NT2/D1 (cell line): ENCODE measurements at places on chromosomes 3 and 15.

DNA sequence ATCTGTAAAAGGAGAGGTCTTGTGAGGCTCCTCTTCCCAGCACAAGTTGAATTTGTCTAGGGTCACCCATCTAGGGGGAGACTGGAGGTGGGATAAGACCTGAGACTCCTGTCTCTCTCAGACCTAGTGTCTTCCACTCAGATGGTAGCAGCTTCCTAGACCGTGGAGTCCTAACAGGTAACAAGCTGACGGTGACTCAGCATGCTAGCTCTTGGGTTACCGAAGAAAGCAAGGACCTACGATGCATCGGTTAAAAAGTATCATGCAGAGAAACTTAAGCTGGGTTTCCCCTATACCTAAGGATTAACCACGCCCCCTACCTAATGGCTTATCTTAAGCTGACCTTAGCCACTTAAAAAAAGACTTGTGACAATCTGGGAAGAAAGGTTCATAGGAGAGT is 7.6 kb downstream of the LRRN1 start:
- DNase-seq = no peak

DNA sequence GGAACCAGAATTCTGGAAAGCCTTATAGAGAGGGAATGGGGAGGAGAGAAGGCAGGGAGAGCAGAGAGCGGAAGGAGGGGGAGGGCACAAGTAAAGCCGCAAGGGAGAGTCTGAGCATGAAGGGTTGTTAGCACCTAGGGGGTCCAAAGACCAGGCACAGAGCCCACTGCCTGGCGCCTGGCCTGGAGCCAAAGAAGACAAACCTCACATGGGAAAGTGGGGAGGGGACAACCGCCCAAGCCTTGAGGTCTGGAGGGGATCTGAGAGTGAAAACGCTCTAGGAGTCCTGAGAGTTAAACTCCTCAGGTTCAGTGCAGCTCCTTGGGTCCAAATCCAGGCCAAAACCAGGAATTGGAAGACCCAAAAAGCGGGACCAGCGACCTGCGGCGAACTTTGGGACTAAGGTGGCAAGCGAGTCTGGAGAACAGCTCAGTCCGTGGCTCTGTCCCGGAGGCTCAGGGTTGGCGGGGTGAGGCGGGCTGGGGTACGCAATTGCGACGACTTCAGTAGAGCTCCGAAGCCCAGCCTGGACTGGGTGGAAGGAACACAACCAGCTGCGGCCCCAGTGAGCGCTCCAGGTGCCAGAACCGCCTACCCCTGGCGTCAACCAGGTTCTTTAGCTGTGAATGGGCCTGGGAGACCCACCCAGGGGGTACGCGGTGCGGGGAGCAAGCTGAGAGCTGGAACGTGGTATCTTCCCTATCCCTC is 807 bp upstream of the INAFM2 start:
- no peak for DNase-seq

GRCh38 chr3:172271386-172271976 is 176.8 kb downstream of the GHSR start:
- no peak for DNase-seq

DNA sequence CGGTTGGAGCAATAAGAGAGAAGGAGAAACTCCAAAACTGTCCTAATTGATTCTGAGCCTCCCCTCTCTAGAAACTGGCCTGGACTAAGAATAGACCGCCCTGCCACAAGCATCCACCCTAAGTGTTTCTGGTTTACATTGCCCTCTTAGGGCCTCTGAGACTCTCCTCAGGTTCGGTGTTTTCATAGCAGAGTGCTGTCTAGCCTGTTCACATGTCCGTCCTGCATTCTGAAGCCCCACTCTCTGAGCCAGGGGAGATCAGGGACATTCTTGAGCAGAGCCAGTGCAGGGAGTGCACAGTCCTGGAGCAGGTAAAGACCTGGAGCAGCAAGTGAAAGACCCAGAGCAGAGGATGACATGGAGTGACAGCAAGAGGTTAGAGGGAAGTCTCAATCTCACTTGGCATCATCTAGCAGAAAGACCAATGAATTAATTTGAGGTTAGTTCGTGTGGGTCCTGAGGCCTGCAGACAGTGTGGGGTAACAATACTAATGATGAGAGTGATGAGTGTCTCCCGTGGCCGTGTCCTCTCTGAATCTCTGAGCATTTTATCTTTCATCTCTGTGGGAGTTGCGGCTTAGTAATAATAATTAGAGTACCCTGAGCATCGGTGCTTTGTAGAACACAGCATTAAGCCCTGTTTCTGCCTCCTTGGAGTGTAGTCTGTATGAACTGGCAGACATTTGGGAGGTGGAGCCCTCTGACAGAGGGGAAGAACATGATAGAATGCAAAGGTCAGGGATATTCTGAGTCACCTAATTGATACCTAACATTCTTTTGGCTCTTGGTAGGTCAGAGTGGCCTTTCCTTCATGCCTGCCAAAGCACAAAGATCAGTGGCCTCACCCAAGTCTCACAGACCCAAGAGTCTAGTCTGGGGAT is 24.6 kb downstream of the MAPKBP1 start:
- DNase-seq = no peak

DNA sequence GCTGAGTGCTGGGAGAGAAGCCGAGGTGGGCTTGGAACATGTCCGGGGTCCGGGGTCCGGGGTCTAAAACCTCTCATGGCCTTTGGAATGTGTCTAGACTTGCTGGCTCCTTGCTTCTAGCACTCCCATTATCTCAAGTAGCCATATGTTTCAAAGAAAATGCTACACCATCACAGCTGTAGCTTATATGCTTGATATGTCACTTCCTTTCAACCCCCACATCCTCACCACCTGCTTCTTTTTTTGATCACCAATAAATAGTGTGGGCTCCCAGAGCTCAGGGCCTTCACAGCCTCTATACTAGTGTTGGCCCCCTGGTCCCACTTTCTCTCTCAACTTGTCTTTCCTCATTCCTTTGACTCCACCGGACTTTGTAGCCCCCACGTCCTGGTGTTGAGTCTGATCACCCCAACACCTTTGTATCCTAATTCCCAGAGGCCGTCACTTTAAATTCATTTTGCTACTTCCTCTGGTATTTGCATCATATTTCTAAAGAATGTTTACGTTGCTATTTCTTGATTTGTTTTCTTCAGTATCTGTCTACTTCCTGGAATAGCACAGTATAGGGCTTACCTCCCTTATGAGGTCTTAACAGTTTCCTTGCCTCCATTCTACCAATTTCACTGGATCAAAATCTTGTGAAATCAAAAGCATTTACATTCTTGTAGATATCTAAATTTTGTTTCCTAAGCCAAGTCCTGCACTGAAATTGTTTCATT is 71.9 kb upstream of the CHRNB4 start:
- no peak for DNase-seq

DNA sequence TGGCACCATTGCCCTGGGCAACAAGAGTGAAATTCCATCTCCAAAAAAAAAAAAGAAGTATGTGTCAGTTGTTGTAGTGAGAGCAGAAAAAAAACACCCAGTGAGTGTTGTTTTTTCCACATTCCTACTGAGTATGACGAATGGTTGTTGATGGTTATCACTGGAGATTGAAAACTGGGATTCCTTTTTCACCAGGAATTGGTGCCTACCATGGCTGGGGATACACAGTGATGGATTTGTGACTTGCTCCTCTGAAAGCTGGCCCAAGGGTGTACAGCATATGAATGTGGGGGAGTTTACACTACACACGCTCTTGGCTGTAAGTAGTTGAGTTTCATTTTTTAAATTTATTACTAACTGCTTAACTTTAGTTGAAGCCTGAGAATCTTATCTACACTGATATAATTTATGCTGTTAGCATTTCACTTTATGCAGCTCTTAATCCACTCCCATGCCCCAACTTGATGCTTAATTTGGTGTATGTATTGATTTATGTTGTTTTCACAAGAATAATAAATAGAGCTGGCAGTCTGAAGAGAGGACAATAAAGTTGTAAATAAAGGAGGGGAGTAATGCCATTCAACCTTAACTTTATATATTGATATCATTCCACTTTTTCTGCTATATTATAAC is 56.0 kb upstream of the MME start:
- DNase-seq = no peak

DNA sequence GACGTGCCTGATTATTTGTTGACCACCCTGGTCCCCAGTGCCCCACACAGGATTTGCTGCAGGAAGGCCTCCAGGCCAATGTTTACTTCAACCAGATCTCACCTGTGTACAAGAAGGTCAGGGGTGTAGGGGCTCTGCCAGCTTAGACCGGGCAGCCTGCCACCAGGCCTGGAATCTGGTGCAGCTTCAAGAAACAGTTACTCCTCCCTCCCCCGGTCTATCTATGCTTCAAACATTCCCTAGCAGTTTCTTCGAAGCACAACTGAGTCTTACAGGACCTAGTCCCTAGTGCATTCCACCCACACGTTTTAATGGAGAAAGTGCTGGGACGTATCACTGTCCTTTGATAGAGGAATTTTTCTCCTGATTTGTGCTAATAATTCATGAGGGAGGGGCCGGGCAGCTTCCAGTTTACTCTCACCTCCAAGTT is 8.0 kb downstream of the SH3BP5 start:
- DNase-seq = no peak

GRCh38 chr3:173739726-173740125 is 342.2 kb downstream of the NLGN1 start:
- no peak for DNase-seq

DNA sequence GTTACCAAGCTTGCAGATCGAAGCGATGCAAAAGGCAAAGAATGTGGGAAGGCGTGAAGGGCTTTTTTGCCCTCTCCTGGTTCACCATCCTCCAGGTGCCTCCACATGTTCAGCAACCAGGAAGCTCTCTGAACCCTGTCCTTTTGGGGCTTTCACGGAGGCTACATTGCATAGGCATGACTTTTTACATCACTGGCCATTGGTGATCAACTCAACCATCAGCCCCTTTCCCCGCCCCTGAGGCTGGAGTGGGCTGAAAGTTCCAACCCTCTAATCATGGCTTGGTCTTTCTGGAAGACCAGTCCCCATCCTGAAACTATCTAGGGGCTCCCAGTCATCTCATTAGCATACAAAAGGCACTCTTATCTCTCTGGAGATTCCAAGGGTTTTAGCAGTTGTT is 52.6 kb downstream of the UACA start:
- peak; percentile 23 for DNase-seq

GRCh38 chr3:5002174-5002870 is 23.1 kb downstream of the BHLHE40 start:
- no peak for DNase-seq

DNA sequence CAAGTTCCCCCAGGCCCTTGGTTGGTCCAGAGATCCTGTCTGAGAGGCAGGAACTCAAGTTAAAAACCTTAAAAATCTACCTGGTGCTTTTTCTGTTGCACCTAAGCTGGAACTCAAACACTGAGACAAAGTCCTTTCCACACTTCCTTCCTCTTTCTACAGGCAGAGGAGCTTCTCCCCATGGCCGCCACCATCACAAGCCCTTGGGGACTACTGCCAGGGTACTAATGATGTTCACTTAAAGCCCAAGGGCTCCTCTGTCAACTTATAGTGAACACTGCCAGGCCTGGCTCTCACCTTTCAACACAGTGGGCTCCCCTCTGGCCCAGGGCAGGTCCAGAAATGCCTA is 26.0 kb downstream of the TM4SF18 start:
- no peak for DNase-seq

DNA sequence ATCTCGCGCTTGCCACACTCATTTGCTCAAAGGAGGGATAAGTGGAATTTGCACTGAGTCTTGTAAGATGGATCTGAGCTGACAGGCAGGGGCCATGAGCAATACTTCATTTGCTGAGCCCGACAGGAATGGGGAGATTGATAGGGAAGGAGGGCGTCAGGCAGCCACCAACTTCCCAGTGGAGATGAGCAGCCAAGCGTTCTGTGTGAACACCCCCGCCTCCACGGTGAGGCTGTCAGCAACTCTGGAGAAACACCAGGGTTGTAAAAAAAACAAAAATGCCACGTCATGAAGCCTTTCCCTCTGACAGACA is 36.8 kb downstream of the TLE3 start:
- DNase-seq = no peak

DNA sequence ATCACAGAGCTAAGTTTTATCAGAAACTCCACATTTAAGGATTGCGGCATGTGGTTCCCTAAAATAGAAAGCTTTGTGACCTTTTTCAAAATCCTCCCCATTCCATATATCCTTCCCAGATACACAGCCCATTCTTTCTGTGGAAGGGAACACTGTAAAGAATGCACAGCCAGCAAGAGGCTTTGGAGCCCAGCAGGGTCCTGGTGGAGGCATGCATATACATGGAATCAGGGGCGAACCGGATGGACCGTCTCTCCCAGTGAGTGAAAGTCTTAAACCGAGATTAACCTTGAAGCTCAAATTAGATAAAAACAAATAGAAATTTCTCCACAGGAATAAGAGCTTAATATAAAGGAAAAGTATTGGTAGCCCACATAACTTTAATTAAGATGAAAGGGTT is 436.2 kb upstream of the MDFIC2 start:
- peak; percentile 9 for DNase-seq

DNA sequence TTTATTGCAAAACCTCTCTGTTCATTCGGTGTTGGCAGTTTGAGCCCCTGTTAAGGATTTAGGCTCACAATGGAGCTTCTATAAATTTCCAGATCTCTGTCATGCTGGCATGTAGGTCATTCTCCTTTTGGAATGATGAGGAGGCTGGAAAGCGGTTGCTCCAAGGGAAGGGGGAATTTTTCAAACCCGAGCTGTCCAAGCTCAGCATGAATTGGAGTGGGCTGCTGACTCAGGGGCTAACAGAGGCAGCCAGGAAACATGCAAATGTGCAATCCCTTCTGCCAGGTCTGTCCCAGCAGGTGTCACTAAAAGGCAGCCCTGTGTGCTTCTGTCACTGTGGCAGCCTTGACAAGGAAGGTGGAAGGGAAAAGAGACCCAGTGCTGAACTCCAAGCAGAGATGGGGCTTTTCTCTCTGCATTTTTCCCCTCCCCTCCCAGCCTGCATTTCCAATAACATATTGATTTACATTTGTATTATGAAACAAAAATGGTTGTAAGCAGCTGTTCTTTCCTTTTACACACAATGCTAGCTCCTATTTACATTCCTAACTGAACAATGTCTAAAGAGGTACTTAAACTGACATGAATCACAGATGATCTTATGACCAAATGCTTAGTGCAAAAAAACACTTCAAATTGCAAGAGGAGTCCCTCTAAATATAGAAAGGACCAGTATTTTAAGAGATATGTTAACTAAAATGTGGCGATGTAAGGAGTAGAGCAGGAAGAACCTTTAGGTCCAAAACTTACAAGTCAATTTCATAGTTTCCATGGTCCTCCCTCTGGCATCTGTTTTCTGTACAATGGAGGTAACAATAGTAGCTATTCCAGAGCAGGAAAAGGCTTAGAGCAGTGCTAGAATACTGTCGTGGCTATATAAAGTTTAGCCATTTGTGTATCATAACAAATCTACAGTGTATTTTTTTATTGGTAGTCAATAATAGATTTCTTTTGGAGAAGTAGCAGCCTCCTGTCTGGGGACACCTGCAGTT is 84.5 kb upstream of the ATP10A start:
- DNase-seq = peak; percentile 32

DNA sequence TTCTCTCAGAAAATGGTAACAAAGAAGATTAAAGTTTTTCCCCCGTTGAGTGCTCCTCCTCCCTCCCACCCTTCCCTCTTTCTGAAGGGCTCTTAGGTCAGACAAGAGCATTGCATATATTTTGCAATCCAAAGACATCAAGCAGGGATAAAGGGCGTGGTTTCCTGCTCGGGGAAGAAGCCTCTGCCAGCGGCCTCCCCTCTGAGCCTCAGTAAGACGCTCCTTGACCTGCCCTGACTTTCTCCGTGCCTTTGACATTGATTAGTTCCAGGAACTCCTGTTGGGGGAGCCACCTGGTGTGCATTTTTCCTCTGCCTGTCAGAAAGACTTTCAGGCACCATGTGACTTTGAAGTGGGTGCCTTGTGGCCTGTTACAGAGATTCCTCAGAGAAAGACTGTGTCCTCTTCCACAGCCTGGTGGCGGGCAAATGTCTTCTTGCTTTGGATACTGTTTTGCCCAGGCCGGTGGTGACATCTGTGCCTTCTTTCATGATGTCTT is 87.2 kb upstream of the TBL1XR1 start:
- DNase-seq = peak; percentile 90
